ENCODE measurements at places on chromosomes 6 and 20.
A peak's percentile ranks its signal among the peaks of the same experiment; 100 is the strongest.

DNA sequence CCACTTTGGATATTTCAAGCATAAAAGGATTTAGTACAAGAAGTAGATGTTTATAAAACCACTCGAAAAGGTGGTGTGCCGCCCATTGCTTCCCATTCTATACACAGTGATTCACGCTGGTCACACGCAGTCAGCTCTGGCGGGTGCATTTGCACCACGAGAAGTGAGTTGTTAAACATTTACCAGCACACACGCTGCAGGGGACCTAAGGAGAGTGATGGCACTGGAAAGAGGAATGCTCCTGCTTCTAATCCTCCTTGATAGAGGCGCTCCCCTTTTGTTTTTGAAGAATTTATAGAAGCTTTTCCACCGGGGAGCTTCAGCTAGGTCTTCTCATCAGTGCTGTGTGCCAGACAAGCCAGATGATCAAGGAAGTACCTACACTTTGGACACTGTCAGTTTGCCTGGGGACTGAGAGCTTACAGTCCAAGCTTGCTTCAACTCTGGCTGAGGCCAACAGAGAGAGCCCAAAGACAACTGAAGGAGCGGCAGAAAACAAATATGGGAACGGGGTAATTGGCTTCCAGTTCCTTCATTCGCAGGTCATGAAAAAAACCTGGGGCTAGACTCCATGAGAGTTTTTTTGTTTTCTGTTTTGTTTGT, 31.2 kb downstream of the MUC22 start:
- no peak for DNase-seq

- no peak for DNase-seq
Observed at GRCh38 chr6:21115111-21115510, 478.4 kb upstream of the SOX4 start.

- DNase-seq = no peak
Observed at GRCh38 chr6:28537065-28537464, 11.4 kb downstream of the GPX5 start.

- DNase-seq = no peak
Observed at GRCh38 chr6:141669141-141669540, 463.6 kb upstream of the GJE1 start.

- no peak for DNase-seq
Observed at GRCh38 chr6:52566853-52567279, 10.0 kb downstream of the TRAM2 start.

- DNase-seq = no peak
Observed at GRCh38 chr6:110849781-110850180, 24.8 kb upstream of the AMD1 start.

GRCh38 chr6:47043286-47043685, 1.2 kb upstream of the ADGRF1 start:
- no peak for DNase-seq

DNA sequence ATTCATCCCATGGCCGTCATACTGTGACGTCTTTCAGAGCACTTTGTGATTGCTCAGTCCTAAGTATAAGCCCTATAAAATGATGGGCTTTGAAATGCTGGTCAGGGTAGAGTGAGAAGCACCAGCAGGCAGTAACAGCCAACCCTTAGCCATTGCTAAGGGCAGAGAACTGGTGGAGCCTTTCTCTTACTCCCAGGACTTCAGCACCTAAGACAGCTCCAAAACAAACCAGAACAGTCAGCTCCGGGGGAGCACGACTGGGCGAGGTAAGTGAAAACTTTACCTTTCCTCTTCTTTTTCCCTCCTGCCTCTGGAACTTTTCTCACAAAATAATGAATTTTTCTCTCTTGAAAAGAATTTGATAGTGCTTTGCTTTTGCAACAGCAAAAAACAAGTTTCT, at the start of gene VIP:
VIP (plus strand) TSS at position 104 of the 400 bp plus-strand sequence. CDS start 1,381 bp downstream, outside the sequence.
- DNase-seq = peak; percentile 12

DNA sequence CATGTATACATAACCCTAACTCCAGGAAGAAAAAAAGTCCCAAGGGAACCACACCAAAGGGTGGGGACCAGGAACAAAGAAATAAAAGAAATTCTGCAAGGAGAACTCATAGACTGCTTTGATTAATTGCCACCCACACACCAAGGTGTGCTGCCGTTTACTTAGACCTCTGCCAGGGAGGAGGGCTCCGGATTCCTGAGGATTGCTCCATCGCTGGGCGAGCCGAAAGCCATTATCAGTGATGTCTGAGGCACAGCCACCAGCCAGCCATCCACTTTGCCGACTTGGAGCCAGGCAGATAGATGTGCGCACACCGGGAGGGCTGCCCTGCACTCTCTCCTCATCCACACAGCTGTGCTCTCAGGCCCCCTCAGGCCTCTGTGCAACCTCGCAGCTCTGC, 272.7 kb upstream of the FOXQ1 start:
- DNase-seq = no peak

DNA sequence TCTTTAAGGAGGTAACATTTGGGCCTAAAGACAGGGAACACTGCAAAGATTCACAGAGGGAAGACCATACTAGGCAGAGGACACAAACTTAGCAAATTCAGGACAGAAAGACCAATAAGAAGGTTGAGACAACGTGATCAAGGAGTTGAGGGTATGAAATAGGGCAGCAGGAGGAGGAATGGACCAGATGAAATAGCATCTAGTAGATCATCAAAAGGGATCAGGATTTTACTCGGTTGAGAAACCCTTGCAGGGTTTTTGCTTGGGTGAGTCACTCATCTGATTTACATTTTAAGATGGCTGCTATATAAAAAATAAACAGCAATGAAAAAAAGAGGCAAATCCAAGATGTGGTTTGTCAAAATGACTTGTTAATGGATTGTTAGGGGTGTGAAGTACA, 4.7 kb downstream of the BCLAF1 start:
- DNase-seq = no peak

GRCh38 chr6:168584671-168585070, 143.7 kb downstream of the SMOC2 start:
- DNase-seq = no peak

DNA sequence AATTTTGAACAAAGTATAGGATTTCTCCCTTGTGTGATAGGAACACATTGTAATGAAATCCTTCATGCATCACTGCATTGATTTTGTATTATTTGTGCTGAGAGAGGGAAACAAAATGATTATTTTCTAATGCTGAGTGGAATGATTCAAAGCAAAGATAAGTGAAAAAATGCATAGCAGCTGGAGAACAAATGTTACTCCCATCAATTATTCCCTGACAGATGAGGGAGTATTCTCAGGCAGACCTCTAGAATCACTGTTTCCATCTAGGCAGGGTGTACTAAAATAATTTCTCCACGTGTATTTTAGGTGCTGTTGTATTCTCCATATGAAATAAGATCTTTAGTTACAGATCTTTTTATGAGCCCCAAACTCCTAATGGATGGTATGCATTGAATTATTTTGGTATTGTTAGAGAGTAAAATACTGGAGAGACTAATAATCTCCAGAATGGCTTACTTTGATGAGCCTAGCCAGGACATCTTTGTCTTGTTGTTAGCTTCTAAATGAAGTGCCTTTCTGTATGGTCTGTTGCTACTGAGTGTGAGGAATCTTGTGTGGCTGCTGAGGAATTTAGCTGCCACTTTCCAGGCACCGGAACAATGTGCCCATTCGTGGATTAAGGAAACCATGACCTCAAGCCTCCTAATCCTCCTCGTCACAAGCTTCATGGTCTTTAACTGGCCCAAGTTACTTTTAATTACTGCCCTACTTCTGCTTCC, 39.6 kb downstream of the RNF217 start:
- no peak for DNase-seq

GRCh38 chr6:113626475-113626874, 230.7 kb upstream of the MARCKS start:
- no peak for DNase-seq

DNA sequence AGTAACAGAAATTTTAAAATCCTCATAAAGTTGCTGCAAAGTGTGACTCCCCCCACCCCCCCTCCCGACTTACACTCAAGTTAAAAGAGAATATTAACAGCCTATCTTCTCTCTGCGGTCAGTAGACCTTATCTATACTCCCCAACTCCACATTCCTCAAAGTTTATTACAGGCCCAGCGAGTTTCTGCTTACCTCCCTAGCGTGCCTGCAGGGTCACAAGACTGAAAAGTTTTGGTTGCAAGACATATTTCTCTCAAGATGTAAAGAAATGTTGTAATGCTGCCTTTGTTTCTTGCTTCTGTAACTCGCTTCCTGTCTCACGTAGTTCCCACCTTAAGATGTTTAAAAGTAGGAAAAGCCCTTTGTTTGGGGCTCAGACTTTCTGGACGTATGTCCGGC, 699.6 kb downstream of the PHF3 start:
- DNase-seq = no peak

GRCh38 chr6:29251736-29252135, 49.8 kb upstream of the OR14J1 start:
- DNase-seq = no peak

DNA sequence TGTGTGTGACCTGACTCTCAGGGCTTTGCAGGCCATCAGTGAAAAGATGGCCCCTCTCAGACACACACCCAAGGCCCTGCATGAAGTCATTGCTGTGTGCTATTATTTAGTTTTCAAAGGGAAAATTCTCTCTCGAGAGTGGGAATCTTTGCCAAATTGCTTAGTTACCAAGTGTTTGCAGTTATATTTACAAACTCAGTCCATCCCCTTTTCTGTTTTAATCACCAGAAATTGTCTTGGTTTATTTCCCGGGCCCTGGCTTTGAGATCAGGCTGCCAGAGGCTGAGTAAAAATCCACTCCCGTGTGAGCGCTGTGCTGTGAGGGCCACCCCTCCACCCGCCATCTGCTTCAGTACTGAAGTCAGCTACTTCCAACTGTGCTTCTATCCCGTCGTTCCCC, 163.1 kb downstream of the SOD2 start:
- DNase-seq = no peak

GRCh38 chr20:1724901-1725300, 67.3 kb upstream of the SIRPG start:
- no peak for DNase-seq

DNA sequence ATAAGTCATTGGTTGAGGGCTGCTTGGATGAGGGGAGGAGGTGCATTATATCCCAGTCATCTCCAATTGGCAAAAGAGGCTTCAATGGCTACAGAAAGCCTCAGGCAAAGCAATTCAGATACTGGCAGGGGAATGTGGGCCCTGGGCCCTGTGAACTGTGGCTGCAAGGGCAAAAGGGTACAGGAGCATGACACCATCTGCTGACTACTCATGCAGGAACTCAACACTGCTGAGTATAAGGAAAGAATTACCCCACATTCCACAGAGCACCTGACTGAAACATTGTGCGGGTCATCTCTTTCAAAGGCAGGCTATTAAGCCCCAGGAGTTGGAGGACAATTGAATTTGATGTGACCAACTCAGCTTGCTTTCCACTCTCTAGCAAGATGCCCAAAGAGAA, 92.1 kb upstream of the SPTLC3 start:
- DNase-seq = no peak

DNA sequence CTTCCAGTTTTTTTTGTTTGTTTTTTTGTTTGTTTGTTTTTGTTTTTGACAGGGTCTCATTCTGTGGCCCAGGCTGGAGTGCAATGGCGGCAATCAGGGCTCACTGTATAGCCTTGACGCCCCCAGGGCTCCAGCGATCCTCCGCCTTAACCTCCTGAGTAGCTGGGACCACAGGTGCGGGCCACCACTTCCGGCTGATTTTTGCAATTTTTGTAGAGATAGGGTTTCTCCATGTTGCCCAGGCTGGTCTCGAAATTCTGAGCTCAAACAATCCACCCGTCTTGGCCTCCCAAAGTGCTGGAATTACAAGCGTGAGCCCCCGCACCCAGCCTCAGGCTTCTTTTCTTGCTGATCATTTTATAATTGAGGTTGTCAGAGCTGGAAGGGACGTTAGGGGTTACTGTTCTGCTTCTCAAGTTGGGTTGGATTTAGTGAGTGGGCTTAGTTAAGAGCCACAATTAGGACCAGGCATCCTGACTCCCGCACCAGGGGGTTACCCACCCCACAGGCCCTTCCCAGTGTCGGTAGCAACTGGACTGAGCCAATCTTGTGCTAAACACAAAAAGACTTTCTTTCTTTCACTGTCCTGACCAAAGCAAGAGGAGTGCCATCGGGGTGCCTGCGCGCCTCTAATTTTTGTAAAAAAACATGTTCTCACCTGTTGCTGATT, 13.1 kb upstream of the ZSCAN9 start:
- no peak for DNase-seq

- no peak for DNase-seq
Observed at GRCh38 chr6:161434921-161435747, 161.3 kb upstream of the AGPAT4 start.

GRCh38 chr6:41618598-41618997, 19.7 kb upstream of the MDFI start:
- DNase-seq = no peak

DNA sequence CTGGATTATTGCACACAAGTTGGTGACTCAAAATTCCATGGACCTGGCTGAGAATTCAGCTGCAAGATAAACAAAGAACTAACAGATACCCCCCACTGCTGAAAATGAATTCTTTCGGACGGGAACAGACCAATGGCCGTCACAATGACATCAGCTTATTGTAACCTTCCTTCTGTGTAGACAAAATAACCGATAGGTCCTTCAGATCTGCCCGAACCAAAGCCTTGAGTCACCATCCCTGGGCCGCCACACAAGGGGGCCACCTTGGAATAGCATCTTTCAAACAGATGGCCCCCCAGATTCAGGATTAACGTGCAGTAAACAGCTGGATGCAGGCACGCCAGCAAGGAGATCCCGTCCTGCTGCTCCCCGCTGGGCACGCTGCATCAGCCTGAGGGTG, 214.0 kb upstream of the EXOC2 start:
- no peak for DNase-seq

- DNase-seq = no peak
Observed at GRCh38 chr6:3569816-3570215, 113.0 kb upstream of the SLC22A23 start.

DNA sequence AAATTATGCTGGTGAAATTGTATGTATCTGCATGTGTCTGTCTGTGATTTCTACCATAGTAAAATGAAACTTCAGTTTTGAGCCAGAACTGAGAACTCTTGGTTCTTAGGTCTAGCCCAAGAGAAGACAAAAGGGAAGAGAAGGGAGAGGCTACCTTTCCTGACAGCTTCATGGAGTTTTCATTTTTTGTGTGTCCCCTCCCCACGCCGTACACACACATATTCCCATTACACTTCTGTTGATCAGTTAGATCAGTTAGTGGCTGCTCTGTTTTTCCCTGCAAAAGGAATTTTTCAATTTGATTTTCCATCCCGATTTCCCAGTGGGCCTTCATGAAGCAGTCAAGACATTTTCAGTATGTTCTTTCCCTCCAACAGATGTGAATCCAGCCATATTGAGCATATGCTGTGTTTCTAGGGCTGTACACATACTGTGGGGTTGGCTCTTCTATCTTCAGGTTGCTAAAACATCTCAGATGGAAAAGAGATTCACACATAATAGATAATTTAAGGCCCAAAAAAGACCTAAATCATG, 52.5 kb downstream of the HIVEP1 start:
- no peak for DNase-seq

- no peak for DNase-seq
Observed at GRCh38 chr6:157235600-157236039, 87.7 kb downstream of the TMEM242 start.
